ENCODE measurements at places on chromosomes 3 and 15.
A peak's percentile ranks its signal among the peaks of the same experiment; 100 is the strongest.

- DNase-seq, result no peak
Measured at GRCh38 chr15:39714251-39714650, 68.4 kb downstream of the FSIP1 start.

DNA sequence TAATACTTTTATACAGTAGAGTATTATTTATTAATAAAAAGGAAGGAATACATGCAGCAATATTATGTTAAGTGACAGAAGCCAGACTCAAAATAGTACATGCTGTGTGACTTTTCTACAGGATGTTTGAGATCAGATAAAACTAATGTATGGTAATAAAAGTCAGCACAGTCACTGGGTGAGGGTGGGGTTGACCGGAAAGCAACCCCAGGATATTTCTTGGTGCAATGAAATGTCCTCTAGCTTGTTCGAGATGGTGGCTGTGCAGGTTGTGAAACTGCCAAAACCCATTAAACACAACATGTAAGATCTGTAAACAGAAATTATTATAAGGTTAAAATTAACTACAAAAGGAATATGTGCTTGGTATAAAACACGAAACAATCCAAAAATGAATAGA, 20.8 kb upstream of the ALDH1L1 start:
- no peak for DNase-seq

- no peak for DNase-seq
Measured at GRCh38 chr15:73851689-73852088, 21.7 kb upstream of the TBC1D21 start.

DNA sequence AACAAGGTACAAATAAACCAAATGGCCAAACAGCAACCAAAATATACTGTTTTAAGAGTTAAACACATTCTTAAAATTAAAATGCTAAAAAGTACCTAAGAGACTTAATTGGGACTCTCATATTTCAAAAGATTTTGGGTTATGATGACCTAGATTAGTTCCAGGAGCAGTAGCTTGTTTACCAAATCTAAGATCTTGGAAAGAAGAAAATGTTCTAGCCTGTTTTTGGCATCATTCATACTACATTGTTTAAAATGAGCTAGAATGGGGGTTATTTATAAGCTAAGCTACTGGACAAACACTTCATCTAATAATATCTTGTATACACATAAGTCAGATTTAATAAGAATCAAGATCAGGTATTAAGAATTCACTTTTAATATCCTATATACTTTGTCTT, 22.8 kb downstream of the ATOSA start:
- DNase-seq, result no peak

DNA sequence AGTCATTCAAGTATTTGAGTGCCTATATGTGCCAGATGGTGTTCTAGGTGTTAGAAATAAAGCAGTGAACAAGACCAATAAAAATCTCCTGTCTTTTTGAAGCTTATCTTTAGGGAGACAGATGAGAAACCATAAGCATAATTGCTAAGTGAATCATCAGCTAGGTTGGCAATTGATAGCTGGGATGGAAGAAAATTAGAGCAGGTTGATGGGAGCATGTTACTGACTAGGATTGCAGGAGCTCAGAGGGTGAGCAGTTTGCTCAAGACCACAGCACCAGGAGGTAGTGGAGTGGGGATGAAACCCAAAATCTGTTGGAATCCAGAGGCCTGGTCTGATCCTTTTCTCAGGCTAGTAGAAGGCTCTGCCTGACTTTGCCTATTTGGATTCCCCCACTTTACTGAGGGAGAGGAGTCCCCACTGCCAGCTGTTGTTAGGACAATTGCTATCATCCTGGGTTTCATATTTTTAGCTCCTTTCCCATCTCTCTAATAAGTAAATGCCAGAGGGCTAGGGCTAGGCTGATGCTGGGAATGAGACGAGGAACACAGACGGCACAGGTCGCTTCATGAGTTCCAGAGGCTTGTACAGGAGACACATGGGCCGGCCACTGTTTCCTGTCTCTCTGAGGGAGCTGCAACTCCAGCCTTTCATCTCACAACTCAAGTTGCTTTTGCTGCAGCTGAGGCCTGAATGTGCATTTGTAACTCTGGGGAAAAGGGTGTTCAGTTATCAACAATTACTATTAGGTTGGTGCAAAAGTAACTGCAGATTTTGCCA, 102.9 kb downstream of the CACNA1D start:
- DNase-seq, result no peak

DNA sequence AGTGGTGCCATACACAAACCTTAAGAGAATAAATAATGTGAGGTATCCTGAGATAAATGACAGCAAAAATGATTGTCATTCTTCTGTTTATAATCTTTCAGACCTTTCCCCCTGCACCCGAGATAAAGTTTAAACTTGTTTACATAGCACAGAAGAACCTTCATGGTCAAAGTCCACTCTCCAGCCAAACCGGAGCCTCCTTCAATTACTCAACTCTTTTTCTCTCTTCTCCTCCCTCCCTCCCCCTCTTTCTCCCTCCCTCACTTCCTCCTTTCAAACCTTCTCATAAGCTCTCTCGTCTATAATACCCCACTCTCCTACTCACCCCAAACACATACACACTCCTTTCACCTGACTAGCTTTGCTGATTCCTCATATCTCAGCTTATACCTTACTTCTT, 198.9 kb downstream of the EFHB start:
- DNase-seq, result no peak

DNA sequence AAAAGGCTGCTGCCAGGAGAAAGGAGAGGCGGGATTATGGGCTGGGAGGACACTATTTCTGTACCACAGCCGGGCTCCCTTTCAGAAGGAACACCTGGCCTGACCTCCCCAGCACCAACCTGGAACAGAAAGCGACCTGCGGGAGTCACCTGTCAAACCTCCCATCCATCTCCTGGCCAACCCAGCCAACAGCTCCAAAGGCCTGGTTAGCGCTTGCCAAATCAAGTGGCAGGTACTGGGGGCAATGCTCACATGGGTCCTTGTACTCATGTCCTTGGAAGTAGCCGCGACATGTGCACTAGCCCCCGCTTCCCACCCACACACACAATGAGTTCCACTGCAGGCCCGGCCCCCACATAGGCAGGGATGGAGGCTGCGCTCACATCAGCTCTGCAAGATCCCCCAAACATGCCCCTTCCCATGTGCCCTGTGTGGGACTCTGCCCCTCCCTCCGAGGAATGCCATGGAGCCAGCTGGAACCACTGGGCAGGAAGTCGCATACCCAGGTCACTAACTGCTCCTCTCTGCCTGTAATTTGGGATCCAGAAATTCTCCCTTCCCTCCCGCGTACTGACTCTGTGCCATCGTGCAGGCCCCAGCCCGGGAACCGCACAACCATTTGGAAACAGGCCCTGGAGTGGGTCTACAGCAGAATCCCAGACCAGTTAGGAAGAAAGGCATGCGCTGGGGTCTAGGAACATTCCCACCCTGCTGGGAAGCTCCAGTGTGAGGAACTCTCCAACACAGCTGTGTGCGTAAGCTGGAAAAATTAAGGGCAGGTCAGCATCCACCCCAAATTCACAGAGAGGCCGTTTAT, 98.9 kb downstream of the LRIG1 start:
- no peak for DNase-seq

DNA sequence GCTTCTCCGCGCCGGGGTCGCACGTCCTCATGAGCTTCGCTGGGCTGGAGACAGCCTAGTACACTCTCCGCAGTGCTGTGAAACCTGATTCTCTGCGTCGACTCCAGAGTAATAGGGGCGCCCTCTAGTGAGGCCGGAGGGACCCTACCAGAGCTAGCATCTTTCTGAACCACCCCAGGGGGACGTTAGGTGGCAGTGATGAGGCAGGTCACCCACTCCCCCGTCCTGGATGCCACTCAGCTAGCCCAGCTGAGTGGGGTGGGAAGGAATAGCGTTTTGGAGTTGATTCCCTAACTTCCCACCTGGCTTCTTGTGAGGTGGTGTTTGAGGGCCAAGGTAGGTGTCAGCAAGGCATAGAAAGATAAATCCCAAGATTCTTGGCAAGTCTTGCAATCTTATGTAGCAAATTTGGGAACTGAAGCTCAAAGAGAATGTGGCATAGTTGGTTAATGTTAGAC, 4.0 kb downstream of the DUOXA2 start:
- peak; percentile 70 for DNase-seq

DNA sequence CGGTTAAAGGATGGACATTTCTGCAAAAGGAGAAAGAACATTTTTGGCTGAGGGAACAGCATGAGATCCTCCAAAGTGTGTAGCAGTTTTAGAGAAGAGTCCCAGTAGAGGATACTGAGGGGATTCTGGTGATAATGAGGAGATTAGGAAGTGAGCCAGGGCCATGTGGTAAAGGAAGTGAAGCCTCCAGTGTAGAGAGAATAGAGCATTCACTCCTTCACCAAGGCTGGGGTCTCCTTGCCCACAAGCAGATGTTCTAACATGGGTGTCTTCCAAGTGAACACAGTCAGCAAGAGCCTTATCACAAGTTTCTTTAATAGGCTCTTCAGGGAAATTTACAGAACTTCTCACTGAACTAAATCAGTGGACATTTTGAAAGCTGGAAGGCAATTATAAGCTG, 173.7 kb downstream of the SSR3 start:
- DNase-seq, result no peak

GRCh38 chr3:66858656-66859381, 139.3 kb upstream of the KBTBD8 start:
- no peak for DNase-seq

GRCh38 chr15:81295486-81296121, 28.3 kb downstream of the STARD5 start:
- DNase-seq, result no peak

GRCh38 chr15:75900577-75900976, 3.1 kb upstream of the FBXO22 start:
- no peak for DNase-seq

DNA sequence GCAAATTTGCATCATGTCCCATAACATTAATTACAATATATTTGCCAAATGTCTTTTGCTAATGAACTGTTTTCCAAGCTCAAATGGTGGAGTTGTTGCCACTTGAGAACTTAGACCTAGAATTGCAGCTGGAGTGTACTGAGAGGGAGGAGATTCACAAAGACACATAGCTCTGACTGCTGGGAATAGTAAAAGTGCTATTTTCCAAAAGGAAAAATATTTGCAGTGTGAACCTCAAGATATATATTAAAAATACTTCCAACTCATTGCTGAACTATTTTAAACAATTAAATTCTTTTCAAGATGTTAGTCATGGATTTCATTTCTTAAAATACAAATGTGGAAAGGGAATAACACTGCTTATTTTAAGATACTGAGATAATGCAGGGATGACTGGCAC, 666.8 kb upstream of the ARPP21 start:
- DNase-seq, result no peak

- DNase-seq, result no peak
Measured at GRCh38 chr3:173402656-173403055, 5.1 kb downstream of the NLGN1 start.

GRCh38 chr3:194434503-194434902, 35.4 kb upstream of the GP5 start:
- DNase-seq, result no peak

- DNase-seq, result no peak
Measured at GRCh38 chr15:74234598-74234875, 1.6 kb upstream of the CCDC33 start.

GRCh38 chr15:38524156-38524555, 40.5 kb downstream of the RASGRP1 start:
- DNase-seq, result no peak

GRCh38 chr3:167861649-167862048, 126.1 kb downstream of the SERPINI1 start:
- DNase-seq, result no peak

- DNase-seq, result no peak
Measured at GRCh38 chr3:183808355-183808754, 17.0 kb downstream of the MAP6D1 start.

DNA sequence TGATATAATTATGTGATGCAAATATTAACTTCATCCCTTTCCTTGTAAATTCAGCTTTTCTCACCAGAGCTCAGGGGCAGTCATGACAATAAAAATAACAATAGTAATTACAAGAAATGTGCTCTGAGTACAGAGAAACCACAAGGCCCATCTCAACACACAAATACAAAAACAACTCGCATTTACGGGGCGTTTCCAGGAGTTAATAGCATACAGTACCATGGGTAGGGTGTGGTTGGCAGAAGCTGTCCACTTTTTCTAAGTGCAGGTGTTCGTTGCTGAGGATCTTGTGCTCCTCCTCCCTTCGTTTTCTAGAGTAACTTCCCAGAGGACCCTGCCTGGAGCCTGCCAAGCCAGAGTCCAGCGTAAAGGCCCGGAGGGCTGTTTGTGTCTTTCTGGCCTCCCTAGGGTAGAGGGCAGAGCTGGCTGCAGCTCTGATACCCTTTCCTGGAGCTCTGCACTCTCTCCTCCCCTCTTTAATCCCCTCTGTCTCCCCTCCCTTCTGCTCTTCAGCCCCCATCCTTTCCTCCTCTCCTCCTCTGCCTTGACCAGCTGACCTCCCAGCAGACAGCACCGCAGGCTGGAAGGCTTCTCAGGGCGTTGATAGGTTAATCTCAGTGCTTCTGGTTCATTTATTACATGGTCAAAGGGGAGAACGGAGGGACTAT, 11.4 kb downstream of the SEMA3G start:
- no peak for DNase-seq

DNA sequence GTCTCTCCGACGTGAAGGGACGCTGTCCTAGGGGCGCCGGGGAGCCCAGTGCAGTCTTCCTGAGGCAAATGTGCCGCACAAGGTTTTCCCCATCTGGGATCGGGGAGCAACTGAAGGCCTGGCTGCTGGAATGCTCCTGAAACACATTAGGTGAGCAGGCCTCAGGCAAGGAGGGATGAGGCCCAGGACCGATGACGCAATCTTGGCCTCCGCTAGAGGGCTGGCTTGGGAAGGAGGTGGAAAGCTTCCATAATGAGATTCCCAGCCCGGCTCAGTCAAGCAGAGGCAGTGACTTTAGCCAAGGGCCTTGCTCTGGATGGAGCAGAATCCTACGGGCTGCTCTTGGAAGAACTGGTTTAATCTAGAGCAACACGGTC, 50.8 kb downstream of the CPN2 start:
- no peak for DNase-seq

GRCh38 chr15:33649217-33649933, 318.9 kb upstream of the CHRM5 start:
- DNase-seq, result no peak

DNA sequence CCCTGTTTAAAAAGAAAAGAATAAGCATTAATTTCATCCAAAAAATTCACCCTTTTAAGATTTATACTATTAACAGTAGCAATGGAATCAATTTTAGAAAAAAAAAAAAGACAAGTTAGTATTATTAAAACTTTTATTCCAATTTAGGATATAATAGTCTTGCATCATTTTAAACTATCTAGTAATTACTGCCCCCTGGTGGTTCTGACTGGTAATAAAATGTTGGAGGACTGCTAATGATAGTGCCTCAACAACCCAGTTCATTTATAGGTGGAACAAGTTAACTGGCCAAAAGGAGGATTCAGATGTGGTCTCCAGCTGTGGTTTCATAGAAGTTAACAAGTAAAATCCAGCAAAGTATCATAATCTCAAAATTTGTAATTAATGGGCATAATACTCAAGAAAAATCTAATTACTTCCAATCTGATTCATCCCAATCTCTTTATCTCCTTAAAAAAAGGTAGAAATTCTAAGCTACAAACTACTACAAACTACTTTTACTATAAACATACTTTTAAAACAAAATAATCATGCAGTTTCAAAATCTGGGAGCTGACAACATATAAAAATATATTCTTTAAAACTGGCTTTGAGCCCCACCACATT, 30.7 kb upstream of the WDR49 start:
- peak; percentile 1 for DNase-seq

All from effector CD8-positive, alpha-beta T cell (primary cell).